Fibroblast of lung (primary cell): ENCODE measurements at places on chromosomes 6 and 20. TPM values are rescaled to one million over a fixed set of nuclear protein-coding genes. Genes with fewer than 3 reads are reported as not detected.
A peak's percentile ranks its signal among the peaks of the same experiment; 100 is the strongest.

GRCh38 chr6:41367700-41368099, 32.3 kb downstream of the NCR2 start:
- no peak overlapping the region for H3K4me3 ChIP-seq
- H3K27me3 ChIP-seq = peaks cover 21% of the 10 kb centered on the region
- no peaks in the 10 kb centered on the region for H3K4me1 ChIP-seq
- DNase-seq = peak; percentile 42

DNA sequence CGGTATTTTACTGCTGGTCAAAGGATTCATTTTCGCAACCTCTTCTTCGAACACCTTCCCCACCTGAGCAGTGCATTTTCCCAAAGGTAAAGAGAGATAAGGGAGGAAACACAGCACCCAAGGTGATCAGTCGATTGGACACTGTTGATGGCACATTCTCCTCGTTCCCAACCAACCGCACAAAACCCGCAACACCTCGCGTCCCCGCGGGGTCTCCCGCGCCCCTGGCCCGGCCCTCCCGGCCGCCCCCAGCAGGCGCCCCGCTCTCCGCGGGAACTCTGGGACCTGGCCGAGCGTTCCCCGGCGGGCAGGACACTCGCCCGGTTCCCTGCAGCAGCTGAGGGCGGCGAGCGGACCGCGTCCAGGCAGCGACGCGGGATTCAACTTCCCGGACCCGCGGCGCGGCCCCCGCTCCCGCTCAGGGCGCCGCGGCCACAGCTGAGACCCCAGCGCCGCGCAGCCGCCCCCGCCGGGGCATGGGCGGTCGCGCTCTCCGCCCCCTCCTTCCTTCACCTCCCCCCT, 506 bp downstream of the RGS17 start:
- H3K4me3 ChIP-seq = peak overlapping the region; percentile 85
- H3K27me3 ChIP-seq = no peaks in the 10 kb centered on the region
- no peaks in the 10 kb centered on the region for H3K36me3 ChIP-seq
- DNase-seq = no peak

- no peak for DNase-seq
- H3K27ac ChIP-seq = no peak overlapping the region
- no peak overlapping the region for H3K4me3 ChIP-seq
These were observed 44.1 kb downstream of the RALY start for GRCh38 chr20:34037767-34038166.

- no peaks in the 10 kb centered on the region for H3K27me3 ChIP-seq
- no peak overlapping the region for H3K27ac ChIP-seq
- H3K4me1 ChIP-seq = no peaks in the 10 kb centered on the region
- peak; percentile 38 for DNase-seq
These were observed 212.5 kb downstream of the CDH4 start for GRCh38 chr20:61464307-61465303.

The CEP43 gene
- 18.0 and 26.5 TPM in 2 replicates for total RNA-seq
